GM20000 (cell line): ENCODE measurements at places on chromosomes 7 and 10.

DNA sequence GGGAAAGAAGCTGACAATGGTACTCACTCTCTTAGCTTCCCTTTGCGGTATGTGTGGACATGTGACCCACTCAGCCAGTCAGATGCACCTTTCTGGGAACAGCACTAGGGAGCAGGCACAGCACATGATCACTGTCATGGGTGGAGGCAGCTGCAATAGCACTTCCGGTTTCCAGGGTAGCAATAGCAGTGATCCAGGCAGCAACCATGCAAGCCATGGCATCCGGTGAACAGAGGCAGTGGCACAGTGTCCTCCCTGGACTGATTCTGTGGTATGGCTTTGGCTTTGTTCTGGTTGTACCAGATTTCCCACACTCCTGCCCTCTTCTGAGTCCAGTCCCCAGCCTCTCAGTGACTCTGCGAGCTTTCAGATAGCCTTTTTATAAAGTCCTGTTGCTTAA is 86.8 kb upstream of the NAMPT start:
- DNase-seq: no peak

GRCh38 chr10:78319371-78319770 is 285.7 kb downstream of the RPS24 start:
- DNase-seq: no peak

- peak; percentile 68 for DNase-seq
These were observed 21.4 kb upstream of the GPR146 start for GRCh38 chr7:1022801-1023465.

- no peak for DNase-seq
These were observed 216.9 kb upstream of the GLI3 start for GRCh38 chr7:42453931-42454361.

- DNase-seq: no peak
These were observed 49.6 kb downstream of the LAMB1 start for GRCh38 chr7:107953265-107953923.

- DNase-seq: peak; percentile 31
These were observed 78.6 kb upstream of the C10orf90 start for GRCh38 chr10:126749015-126749655.
